AG20443 (cell line): ENCODE measurements at places on chromosomes 2 and 18.

DNA sequence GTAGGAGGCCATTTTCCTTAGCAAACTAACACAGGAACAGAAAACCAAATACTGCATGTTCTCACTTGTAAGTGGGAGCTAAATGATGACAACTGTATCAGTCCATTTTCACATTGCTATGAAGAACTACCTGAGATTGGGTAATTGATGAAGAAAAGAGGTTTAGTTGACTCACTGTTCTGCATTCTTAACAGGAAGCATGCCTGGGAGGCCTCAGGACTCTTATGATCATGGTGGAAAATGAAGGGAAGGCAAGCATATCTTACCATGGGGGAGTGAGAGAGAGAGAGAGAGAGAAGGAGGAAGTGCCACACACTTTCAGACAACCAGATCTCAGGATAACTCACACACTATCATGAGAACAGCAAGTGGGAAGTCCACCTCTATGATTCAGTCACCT lies 105.3 kb downstream of the PARD3B start:
- no peak for DNase-seq

GRCh38 chr2:142030735-142031134 lies 100.1 kb downstream of the LRP1B start:
- no peak for DNase-seq

DNA sequence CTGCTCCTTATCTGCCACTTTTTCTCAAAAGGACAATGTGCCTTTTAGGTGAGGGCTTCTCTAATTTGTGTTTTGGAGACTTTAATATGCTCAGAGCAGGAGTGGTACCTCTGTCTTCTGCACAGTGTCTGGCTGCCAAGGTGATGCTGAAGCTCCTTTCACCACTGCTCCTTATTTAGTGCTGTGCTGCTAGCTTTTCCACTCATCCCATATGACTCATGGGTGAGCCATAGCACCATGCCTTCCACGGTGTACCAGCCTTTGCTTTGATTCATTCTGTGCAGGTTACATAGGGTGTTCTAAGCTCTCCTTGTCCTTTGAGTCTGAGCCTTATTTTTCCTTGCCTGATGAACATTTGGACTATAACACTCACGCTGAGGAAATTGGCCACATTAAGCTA lies 202.4 kb downstream of the ARL6IP6 start:
- peak; percentile 57 for DNase-seq

DNA sequence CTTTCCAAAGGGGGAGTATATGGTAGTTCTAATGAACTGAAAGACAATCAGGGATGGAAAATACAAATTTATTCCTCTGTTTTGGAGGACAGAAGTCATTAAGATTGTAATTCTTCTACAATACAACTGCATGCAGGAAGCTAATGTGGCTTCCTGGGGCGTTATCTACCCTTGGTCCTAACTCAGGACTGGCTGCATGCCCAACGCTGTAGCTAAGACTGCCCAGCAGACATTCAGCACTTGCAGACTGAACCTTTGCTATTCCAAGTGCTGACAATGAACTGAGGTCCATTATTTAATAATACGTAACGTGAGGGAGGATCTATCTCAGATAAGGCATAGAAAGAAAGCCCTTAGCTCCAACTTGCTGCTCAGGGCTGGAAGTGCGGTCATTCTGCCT lies 53.2 kb downstream of the ZAP70 start:
- DNase-seq, result no peak

- no peak for DNase-seq
These were observed 1217.0 kb upstream of the ZEB2 start for GRCh38 chr2:145736871-145737270.

DNA sequence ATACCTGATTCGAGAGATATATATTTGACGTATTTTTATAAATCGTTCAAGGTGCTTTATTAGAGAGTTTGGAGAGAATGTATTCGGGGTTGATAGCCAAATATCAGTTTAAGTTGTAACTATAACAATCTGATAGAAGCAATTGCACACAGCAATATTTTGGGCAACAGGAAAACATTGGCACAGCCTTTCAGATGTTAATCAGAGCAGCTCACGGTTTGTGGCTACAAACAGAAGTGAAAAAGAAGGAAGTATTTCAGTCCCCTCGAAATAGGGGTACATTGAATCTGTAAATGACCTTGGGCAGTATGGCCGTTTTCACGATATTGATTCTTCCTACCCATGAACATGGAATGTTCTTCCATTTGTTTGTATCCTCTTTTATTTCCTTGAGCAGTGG lies 20.6 kb downstream of the SERPINB10 start:
- DNase-seq, result no peak

GRCh38 chr2:70328921-70329561 lies 27.2 kb upstream of the FAM136A start:
- DNase-seq, result peak; percentile 40

GRCh38 chr2:169095621-169096105 lies 26.3 kb downstream of the DHRS9 start:
- DNase-seq, result peak; percentile 83

DNA sequence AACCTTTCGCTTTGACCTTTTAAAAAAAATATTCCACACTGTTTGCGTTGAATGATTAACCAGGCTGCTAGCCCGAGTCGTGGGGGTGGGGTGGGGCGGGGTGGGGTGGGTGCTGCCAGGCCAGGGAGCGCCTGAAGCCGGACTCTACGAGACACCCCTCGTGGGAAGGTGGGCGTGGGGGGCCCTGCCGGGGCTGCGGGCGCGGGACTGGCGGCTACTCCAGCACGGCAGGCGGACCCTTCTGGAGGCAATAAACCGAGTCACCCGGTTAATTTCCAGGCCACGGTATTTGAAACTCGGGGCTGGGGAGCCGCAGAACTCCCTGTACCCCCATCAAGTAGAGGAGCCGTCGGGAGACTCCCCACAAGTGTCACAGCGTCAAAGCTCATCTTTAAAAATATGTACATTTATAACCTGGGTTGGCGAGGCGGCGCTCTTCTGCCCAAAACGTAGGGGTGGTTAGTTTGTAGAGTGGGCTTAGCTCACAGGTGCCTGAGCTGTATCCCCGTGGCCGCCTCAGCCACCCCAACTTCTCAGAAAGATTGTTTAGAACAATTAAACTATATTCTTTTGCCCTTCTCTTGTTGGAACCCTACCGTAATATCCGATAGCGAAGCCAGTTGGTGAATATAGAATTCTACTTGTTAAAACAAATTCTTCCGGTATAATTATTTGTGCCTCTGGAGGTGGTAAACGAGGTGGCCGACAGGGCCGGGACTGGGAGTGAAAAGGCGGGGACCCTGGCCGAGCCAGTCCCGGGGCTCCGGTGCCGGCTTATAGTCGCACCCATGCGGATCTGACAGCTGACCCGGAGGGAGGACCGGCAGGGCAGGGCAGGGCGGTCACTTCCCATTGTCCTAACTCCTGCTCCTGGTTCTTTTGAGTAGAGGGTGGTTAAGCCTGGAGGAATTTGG lies 1.4 kb downstream of the B3GNT2 start:
- DNase-seq, result peak; percentile 56

DNA sequence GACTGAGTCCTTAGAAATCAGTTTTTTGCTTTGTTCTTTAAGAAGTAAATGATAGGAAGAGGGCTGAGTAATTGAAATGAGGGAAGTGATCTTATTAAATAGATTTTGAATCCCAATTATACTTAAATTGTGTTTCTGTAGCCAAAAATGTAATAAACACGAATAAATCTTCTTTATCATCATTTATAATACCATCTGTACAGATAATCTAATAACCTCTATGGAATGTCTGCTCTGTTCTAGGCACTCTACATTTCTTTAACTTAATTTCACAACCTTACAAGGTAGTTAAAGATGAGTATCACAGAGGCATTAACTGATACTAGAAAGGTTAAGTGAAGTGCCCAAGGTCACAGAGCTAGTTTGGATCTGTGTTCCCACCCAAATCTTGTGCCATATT lies 14.3 kb upstream of the SCN2A start:
- DNase-seq, result no peak

GRCh38 chr2:38185012-38185491 lies 109.1 kb upstream of the CYP1B1 start:
- peak; percentile 50 for DNase-seq

DNA sequence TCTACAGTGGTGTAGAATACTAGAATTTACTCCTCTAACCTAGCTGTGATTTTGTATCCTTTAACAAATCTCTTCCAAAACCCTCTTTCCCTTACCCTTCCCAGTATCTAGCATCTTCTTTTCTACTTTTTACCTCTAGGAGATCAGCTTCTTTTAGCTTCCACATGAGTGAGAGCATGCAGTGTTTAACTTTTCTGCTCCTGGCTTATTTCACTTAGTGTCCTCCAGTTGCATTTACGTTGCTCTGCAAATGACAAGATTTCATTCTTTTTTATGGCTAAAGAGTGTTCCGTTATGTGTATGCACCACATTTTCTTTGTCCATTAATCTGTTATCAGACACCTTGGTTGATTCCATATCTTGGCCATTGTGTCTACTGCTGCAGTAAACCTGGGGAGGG lies 228.5 kb downstream of the PRKCE start:
- DNase-seq, result no peak

- no peak for DNase-seq
These were observed 166.1 kb downstream of the FAM210A start for GRCh38 chr18:13560306-13560705.

DNA sequence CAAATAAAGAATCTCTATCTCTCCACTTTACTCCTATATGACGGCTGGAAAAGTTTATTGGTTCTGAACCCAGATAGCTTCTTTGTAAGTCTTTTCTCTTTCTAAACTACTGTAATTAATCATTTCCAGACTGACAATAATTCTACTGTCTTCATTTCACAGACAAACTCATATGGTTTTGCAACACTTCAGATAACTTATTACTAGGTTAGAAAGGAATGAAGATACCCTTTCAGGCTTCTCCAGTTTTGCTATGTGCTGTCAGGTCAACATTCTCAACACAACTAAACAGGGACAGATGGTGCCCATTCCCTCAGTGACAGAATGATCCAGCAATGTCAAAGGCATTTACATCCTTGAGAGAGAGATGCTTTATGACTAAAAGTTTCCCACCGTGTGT lies 198.5 kb upstream of the ITGA4 start:
- peak; percentile 73 for DNase-seq

GRCh38 chr2:13698847-13699246 lies 933.7 kb upstream of the LRATD1 start:
- DNase-seq, result no peak

- no peak for DNase-seq
These were observed 27.1 kb downstream of the ADCY3 start for GRCh38 chr2:24892928-24893327.

GRCh38 chr2:26982102-26982742 lies 11.8 kb downstream of the MAPRE3 start:
- peak; percentile 30 for DNase-seq

DNA sequence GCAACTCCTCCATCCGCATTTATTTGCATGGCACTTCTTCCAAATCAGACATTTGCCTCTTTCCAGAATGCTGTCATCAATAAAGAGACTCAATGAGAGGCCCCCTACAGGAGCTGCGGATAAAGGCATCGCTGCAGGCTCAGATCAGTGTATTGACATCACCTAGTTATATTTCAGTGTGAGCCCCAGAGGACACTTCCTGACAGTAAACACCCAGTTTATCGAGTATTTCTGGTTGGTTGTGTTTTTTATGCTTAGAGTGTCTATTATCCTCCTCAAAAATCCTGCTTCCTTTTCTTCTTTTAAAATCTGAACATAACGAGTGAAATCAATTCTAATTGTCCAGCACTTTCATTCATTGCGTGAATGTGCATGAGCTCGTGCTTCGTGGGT lies 38.8 kb downstream of the NRP2 start:
- no peak for DNase-seq

- DNase-seq, result no peak
These were observed 79.6 kb downstream of the HRH4 start for GRCh38 chr18:24539866-24540617.

DNA sequence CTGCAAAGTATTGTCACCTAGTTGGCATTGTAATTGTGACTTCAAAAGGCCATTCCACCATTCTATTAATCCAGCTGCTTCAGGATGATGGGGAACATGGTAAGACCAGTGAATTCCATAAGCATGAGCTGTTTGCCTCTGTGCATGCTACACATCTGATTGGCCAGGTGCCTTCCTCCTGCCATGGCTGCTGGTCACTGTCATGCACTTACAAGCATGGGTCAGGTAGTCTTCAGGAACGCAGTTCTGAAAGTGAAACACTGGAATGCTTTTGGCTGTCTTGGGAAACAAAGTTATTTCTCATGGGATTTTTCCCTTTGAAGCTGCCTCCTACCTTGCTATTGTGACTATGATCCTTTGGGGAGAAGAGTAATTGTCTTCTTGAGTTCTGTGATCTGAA lies 267.6 kb downstream of the GBX2 start:
- no peak for DNase-seq

- DNase-seq, result no peak
These were observed 8.2 kb downstream of the CTDP1 start for GRCh38 chr18:79687806-79688205.

DNA sequence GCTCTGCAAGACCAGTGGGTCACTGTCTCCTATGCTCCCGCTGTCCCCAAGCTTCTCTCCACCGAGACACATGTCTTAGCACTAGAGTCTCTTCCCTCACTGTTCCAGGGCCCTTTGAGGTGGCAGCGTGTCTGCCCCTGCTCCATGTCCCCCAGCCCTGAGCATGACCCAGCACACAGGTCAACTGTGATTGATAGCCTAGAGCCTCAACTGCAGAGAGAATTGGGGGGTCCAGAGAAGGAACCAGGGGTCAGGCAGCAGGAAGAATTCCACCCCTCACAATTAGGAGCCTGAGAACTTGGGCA lies 54.6 kb upstream of the ODC1 start:
- DNase-seq, result no peak

- DNase-seq, result peak; percentile 37
These were observed 148.3 kb upstream of the KLHL14 start for GRCh38 chr18:32920796-32921787.

DNA sequence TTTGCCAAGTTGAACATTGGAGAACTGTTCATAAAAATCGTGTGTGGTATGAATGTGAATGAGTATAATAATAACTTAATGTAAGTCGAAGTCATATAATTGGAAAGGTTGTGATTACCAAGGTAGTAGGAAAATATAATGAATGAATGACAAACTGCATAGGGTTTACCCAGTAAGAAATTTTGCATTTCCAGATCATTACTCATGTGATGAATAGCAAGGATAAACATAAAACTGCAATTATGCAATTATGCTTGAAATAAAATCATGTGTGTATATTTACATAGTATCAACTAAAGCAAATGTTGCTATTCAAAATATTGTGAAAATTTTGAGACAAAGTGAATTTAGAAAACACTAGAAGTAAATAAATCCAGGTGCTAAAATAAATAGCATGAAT lies 1108.7 kb upstream of the TMEFF2 start:
- no peak for DNase-seq

GRCh38 chr2:16035747-16036745 lies 95.7 kb downstream of the MYCN start:
- no peak for DNase-seq

- DNase-seq, result no peak
These were observed 50.5 kb downstream of the ZNF532 start for GRCh38 chr18:58915006-58915799.

- no peak for DNase-seq
These were observed 5.1 kb downstream of the KLHL23 start for GRCh38 chr2:169738566-169739229.

- no peak for DNase-seq
These were observed 305.4 kb downstream of the MTX2 start for GRCh38 chr2:176574484-176575236.

GRCh38 chr2:235577404-235578330 lies 83.8 kb downstream of the AGAP1 start:
- peak; percentile 65 for DNase-seq
